ENCODE measurements at places on chromosomes 12 and 14.
A peak's percentile ranks its signal among the peaks of the same experiment; 100 is the strongest.

- peak; percentile 90 for DNase-seq
These were observed 548.6 kb downstream of the SLC16A7 start for GRCh38 chr12:60144395-60144794.

DNA sequence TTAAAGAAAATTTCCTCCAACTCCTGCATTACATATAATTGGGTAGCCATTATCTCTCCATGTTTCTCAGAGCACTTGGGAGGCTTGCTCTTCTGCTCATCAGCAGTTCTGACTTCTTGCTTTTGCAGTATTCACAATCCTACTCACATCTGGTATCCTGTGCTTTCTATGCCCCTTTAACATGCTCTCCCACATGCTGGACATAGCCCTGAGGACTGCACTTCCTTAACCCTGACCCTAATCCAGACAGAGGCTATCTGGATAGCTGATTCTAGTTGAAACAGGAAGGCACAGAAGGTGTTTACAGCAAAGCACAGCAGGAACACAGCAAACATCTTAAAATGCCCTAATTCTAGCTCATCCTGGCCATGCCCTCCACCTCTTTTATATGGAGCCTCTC lies 7.3 kb upstream of the CMAS start:
- DNase-seq: no peak

DNA sequence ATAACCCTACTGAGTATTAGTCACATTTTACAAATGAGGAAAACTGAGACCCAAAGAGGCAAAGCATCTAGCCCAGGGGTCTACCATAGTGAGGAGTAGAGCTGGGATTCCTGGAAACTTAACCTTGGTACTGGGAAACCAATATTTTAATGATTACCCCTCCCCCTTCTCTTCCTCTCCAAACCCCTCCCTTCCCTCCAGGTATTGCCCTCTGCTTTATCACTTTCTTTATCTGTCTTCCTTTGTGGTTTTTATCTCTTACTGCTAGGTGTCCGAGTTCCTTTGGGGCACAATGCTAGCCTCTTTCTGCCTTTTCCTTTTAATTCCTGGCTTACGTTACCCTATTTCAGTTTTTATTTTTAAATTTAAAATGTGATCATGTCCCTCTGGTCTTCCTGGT lies 2.8 kb downstream of the GABARAPL1 start:
- DNase-seq: no peak

DNA sequence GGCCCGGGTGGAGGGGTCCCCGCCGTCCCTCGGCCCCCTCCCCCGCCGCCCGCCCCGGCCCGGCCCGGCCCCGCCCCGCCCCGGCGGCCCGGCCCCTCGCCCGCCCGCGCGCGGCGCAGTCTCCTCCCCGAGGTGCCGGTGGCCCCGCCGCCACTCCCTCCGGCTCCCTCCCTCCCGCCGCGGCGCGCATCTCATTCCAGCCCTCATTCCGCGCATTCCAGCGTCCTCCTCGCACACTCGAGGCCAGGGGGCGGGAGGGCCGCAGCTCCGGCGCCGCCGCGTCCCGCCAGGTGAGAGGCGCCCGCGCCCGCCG lies at the start of gene TEAD4:
TSS of gene TEAD4 (plus strand) at position 206 of the 313 bp plus-strand sequence.
- no peak for DNase-seq

GRCh38 chr14:77025744-77026165 lies 2.8 kb downstream of the IRF2BPL start:
- no peak for DNase-seq

- DNase-seq: no peak
These were observed 18.5 kb downstream of the BDKRB1 start for GRCh38 chr14:96274543-96274942.

DNA sequence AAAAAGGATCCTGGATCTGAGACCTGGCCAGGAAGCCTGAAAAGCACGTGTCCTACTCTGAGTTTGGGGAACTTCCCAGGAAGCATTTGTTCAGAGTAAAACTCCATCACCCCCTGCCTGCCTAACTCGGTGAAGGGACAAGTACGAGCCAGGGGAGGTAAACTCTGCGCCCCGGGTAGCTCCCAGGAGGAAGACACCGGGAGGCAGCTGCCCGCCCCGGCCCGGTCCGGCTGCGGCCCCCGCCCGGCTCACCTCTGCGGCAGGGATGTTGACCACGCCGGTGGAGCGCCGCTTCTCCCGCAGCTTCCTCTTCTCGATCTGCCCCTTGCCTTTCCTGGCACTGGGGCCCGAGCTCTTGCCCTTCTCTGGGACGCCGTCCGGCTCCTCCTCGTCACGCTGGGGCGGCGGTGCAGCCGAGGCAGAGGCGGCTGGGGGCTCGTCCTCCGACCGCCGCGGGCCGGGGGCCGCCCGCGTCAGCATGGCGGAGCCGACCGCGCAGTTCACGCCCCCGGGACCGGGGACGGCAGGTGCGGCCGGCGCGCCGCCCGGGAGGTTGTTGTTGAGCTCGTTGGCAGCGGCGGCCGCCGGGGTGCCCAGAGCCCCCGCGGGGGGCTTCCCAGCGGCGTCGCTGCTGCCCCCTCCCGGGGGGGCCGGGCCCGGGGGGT lies 1.2 kb downstream of the PAWR start:
- peak; percentile 57 for DNase-seq

DNA sequence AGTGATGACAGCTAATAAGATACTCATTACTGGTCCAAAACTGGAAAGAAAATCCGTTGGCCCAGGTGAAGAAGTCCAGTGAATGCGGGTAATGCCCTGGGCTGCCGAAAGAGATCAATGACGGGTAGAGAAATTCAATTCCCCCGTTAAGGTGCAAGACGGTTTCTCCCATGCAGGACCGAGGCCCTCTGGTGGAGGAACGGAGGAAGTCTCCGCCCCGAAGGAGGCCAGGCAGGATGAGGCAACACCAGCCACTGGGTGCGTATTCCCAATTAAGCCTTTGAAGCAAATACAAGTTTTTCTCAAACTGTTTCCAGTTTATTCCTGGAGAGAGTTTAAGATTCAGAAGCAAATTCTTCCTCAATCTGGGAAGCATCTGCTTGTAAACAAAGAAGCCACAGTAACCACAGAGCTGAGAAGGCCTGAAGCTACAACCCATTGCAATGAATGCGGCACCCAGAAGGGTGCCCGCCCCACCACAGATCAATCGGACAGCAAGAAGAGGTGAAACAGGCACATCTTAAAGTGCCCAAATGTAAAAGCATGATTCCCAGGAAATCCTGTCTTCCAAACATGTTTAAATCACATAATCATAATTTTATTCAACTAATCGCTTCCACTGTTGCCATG lies 118.5 kb downstream of the TTC7B start:
- DNase-seq: peak; percentile 68

DNA sequence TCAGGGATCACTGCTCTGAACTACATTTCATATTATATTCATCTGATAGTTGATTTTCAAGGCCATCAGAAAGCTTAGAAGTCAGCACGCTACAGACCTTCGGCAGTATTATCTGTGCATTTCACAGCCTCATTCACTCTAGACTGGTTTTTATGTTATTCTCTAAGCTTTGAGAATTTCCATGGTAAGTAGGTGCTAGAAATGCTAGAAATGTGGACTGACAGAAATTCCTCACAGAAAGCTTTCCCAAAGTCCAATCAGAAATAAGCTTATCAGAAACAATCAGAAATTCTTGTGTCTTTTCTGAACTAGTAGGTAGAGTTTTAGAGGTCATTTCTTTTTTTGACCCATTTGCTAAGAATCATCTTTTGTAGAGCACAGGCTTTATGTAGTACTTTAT lies 176.6 kb downstream of the TMTC3 start:
- no peak for DNase-seq

DNA sequence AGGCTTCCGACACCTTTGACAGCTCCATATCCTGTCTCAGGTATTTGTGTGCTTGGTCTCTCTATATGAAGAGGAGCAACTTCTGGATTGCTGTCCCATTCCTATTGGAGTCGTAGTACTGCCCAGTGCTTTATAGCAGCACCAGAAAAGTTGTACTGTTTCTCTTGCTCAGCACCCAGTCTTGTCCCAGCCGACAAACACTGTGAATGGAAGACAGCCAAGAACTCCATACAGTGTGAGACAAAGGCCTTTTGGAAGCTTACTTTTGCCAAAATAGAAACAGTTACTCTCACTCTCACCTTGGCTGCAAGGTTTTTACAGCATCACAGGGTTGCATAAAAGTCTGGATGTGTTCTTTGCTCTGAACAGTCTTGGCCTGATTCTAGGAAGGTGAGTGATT lies 105.3 kb downstream of the TGFB3 start:
- DNase-seq: no peak

GRCh38 chr12:94266796-94267536 lies 118.6 kb downstream of the PLXNC1 start:
- DNase-seq: no peak

GRCh38 chr12:2051700-2052621 lies 826 bp upstream of the CACNA1C start:
- DNase-seq: no peak

- DNase-seq: no peak
These were observed 24.6 kb downstream of the FAM222A start for GRCh38 chr12:109738209-109738608.

DNA sequence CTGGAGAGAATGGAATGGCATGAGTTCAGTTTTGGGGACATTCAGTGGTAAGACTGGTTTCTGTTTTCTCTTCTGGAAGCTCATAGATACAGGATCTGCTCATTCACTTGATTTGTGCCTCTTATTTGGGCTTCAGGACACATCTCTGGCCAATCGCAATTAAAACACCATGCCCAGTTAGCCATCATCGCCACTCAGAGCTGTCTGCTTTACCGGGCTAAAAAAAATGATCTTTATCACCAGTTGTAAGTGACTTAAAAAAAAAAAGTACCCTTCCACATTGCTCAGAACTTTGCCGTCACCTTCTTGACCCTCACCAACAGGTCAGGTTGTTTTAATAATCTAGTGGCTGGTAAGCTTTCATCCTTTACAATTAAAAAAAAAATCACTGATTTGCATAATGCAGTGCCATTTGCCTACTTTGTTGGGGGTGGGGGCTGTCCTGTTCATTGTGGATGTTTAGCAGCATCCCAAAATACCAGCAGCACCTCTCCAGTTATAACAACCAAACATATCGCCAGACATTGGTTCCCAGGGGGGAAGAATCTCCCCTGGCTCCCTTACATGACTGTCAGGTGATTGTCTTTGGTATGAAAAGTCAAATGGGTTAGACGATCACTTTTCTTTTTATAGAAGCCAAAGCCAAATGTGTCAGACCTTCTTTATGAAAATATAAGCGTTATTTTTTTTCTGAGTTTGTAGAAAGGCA lies 150.1 kb downstream of the PRKCH start:
- DNase-seq: no peak

DNA sequence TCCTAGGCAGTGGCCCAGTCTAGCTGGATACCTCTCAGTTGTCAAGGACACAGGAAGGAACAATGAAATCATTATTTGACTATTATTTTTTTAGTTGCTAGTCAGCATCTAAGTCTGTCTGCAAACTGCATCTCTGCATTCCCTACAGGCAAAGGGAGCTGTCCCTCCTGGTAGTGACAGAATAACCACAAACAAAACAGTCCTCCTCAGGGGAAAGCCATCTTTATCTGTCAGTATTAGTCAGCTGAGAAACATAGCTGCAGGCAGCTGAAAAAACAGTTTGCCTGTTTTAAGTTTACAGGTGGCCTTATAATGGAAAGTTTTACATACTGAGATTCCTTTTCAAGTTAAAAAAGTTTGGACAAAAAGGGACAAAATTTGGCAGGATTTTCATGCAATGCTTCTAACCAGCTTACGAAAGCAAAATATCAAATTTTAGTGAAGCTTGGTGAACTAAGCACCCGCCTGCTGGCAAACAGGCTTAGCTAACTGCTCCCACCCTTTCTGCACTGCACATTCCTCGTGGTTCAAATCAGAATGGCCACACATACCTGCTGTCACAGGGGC lies 29.5 kb downstream of the SLC25A21 start:
- DNase-seq: no peak

DNA sequence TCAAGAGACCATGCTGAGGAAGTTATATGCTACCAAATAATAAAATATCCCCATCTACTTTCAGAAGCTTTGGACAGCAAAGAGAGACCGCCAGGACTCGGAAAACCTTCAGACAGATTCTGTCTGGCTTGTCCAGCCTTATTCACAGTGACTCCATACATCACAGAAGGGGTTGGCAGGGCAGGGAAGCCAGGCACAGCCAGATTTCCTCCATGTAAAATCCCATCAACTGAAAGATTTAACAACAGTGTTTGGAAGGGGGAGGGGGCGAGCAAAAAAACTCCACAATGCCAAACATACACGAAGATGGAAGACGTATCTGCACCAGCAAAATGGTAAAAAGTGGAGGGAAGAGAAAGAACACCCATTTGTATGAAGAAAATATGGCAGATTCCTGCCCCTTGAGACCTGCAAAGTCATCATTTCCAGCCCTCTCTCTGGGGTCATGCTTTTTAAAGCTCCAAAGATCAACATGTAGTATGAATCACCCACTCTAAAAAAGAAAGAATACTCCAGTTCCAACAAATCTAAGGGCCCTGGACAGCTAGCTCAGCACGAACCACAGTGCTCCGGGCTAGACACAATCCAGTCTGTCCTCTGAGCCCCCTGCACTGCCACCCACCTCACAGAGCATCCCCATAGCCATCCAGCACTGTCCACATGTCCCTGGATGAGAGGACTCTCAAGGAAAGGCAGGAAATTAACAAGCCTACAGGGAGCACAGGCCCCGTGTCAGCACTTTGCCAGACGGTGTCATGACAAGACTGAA lies 116.4 kb downstream of the DICER1 start:
- no peak for DNase-seq

DNA sequence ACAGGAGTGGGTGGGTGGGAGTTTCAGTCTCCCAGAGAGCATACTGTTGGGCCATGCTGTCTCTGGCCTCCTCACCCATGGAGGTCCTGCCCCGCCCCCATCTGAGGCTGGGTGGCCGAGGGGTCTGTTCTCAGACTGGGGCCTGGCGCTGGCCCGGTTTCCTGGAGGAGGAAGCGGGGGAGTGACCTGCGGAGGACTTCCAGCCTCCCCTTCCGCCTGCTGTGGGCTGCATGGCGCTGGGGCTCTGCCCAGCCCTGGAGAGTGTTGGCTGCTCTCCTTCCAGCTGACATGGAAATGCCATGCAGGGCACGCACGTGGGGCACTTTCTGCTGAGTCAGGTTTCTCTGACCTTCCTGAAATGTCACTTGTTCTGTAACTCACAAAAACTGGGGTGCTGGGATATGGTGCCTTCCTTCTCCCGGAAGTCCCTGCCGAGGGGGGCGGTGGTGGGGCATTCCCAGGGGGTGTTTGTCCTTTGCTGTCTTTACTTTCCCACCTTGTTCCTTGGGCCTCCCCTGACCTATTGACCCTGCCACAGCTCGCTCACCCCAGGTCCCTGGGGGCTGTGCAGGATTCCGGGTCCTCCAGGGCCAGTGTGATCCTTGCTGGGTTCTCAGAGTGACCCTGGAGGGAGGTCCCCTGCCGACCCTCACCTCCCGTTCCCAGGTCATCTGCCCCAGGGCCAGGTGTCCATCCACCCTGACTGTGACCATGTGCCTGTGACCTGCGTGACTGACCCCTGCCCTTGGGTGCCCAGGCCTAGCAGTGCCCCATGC lies 23.6 kb downstream of the PACS2 start:
- DNase-seq: no peak

Data from hematopoietic multipotent progenitor cell (in vitro differentiated cells).